IPS DF 6.9 (cell line): ENCODE measurements at places on chromosomes 13 and 19.

DNA sequence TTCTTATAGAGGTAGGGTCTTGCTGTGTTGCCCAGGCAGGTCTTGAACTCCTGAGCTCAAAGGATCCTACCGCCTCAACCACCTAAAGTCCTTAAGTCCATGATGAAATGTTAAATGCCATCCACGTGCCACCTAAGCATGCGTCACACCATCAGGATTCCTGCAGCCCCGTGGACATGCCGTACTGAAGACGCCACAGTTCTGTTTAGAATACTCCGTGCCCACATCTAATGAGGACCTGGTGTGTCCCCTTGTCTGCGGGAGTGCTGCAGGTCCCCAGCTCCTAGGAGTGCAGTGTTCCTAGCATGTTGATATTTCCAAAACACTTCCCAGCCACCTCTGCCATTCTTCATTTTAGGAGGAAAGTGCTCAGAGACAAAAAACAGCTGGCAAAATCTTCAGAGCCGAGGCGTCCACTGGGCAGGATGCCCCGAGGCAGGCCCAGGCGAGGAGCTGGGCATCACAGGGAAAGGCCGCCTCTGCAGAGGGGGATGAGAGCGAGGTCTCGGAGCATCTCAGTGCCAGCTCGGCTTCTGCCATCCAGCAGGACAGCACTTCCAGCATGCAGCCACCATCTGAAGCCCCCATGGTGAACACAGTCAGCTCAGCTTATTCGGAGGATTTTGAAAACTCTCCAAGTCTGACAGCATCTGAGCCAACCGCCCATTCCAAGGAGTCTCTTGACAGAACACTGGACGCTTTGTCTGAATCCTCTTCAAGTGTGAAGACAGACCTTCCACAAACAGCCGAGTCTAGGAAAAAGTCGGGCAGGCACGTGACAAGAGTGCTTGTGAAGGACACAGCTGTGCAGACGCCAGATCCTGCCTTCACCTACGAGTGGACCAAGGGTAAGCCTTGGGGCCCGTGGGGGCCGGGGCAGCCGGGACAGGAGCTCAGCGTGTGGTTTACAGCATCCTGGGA lies 13.2 kb downstream of the C19orf44 start:
- no peak overlapping the region for H3K4me3 ChIP-seq
- peaks cover 1% of the 10 kb centered on the region; the same call in 1 of the 2 replicates for H3K4me1 ChIP-seq
- no peaks in the 10 kb centered on the region for H3K27me3 ChIP-seq
- DNase-seq: no peak
- no peak overlapping the region for H3K27ac ChIP-seq

DNA sequence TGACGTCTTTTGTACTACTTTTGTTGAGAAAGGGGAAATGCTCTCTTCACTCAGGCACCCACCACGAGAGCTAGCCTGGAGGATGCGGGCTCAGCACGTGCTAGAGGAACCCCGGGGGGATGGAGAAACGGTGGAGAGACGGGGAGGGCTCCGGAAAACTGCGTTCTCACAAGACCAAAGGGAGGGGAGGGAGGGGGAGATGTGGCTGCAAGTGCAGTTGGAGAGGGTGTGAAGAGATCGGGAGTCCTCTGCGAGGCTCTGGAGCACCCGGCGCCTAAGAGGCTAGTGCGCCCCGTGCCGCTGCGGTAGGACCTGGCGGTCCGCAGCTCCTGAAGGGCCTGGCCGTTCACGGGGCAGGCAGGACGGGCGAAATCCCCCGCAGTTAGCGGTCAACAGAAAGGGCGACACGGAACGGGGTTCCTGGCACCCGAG lies 43.4 kb upstream of the XPO4 start:
- H3K27ac ChIP-seq: no peak overlapping the region
- no peaks in the 10 kb centered on the region for H3K36me3 ChIP-seq
- no peaks in the 10 kb centered on the region for H3K27me3 ChIP-seq
- no peak for DNase-seq
- peak overlapping the region; percentile 14; the same call in 1 of the 2 replicates for H3K4me3 ChIP-seq

DNA sequence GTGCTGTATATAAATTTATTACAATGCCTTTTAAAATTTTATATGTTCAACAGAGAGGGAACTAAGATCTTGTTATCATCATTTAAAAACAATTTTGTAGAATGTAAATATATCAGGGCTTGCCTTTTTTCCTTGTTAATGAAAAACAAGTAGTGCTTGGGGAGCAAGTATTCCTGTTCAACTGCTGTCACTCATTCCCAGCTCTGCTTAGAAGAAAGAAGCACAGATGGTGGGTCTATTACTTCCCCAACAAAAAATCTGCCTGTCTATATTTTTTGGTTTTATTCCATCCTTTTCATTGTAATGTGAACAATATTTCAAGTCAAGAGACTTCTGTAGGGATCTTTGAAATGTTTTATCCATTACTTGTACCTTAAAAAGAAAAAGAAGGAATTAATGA lies 503.9 kb downstream of the GPC5 start:
- no peak for DNase-seq
- H3K36me3 ChIP-seq: no peaks in the 10 kb centered on the region
- H3K27me3 ChIP-seq: no peaks in the 10 kb centered on the region
- no peak overlapping the region for H3K27ac ChIP-seq
- H3K4me1 ChIP-seq: no peaks in the 10 kb centered on the region
- H3K4me3 ChIP-seq: no peak overlapping the region

DNA sequence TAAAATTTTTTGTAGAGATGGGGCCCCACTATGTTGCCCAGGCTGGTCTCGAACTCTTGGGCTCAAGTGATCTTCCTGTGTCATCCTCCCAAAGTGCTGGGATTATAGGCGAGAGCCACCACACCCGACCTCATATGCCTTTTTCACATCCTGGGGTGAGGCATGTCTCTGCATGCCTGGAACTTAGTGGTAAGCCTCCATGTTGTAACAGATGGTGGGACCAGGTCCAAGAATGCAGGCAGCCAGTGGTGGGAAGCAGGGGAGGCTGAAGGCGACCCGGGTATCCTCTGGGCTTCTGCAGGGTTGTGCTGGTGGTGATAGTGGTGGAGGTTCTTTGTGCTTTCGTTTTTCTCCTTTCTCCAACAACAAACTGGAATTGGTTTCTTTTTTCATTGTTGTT lies 30.1 kb upstream of the CCDC124 start:
- no peaks in the 10 kb centered on the region for H3K36me3 ChIP-seq
- H3K4me3 ChIP-seq: no peak overlapping the region
- no peaks in the 10 kb centered on the region for H3K27me3 ChIP-seq
- no peak overlapping the region for H3K27ac ChIP-seq
- H3K4me1 ChIP-seq: no peaks in the 10 kb centered on the region

DNA sequence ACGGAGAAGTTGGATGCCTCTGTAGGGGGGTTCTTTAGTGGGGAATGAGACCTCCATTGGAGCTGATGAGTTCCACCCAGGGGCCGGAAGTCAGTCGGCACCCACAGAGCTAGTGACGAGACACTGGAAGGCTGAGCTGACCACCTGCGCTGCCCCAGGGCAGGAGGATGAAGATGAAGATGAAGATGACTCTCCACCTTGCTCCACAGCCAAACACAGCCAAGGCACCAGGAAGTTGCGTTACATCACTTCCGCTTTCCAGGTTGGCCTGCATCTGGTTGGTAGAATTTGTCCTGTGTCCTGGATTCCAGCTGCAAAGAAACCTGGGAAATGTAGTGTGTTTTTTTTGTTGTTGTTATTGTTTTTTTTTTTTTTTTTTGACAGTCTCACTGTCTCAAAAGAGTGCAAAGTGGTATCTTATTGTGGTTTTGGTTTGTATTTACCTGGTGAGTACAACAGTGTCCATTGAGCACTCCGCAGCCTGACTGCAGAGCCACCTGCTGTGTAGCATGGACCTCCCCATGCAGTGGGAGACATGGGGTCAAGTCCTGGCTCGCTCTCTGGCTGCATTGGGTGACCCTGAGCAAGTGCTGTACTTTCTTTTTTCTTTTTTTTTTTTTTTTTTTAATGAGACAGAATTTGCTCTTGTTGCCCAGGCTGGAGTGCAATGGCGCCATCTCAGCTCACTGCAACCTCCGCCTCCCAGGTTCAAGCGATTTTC lies 1.9 kb downstream of the TBC1D17 start:
- no peaks in the 10 kb centered on the region for H3K27me3 ChIP-seq
- DNase-seq: no peak
- no peak overlapping the region for H3K27ac ChIP-seq
- H3K36me3 ChIP-seq: peaks cover 38% of the 10 kb centered on the region
- H3K4me3 ChIP-seq: no peak overlapping the region
- peaks cover 5% of the 10 kb centered on the region for H3K4me1 ChIP-seq

- H3K36me3 ChIP-seq: peaks cover 6% of the 10 kb centered on the region; the same call in 1 of the 2 replicates
- 0 out of 2 replicates have a peak, but pooled peaks cover 2% of the 10 kb centered on the region for H3K4me1 ChIP-seq
- no peak overlapping the region for H3K27ac ChIP-seq
- DNase-seq: no peak
- H3K27me3 ChIP-seq: no peaks in the 10 kb centered on the region
Observed at GRCh38 chr19:17263712-17264640, 569 bp downstream of the USHBP1 start.

DNA sequence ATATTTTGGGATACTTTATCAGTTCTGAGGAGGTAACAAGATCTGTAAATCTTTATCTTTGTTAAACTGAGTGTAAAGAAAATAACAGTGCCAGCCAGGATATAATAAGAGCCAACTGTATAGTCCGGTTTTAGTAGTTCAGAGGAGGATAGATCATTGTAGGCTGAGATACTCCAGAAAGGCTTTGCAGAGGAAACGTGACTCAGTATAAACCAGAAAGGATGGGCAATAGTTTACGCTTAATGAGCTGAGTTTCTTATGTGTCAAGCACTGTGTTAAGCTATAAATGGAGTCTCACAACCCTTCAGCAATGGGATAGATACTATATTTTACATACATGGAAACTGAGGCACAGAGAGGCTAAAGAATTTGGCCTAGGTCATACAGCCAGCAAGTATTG lies 3.8 kb downstream of the RFXAP start:
- H3K27me3 ChIP-seq: no peaks in the 10 kb centered on the region
- H3K36me3 ChIP-seq: no peaks in the 10 kb centered on the region; the same call in 1 of the 2 replicates
- DNase-seq: no peak
- no peak overlapping the region for H3K4me3 ChIP-seq
- H3K4me1 ChIP-seq: no peaks in the 10 kb centered on the region
- H3K27ac ChIP-seq: no peak overlapping the region

- no peak for DNase-seq
- H3K27me3 ChIP-seq: no peaks in the 10 kb centered on the region
- no peak overlapping the region for H3K4me3 ChIP-seq
- H3K36me3 ChIP-seq: no peaks in the 10 kb centered on the region
- H3K27ac ChIP-seq: no peak overlapping the region
Observed at GRCh38 chr13:48637601-48638000, 16.1 kb upstream of the CYSLTR2 start.
